ENCODE measurements at places on chromosomes 7 and 10.

- DNase-seq: no peak
These were observed 4.8 kb downstream of the AKAP9 start for GRCh38 chr7:91945476-91945875.

DNA sequence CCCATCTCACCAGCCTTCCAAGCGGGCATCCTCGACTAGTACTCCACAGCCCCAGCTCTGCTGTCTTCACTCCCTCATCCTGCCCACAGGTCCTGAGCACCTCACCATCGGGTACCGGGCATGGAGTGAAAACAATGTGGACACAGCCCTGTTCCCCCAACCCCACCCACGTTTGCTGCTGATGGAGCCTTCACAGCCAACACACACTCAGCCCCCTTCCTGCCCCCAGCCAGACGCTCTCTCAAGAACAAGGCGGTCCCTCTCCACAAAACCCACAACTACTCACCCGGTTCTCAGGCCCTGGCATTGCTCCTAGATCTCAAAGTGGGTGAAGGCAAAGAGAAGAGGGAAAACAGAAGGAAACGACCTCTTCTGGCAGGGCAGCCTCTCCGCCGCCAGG, 56.1 kb downstream of the SLIT1 start:
- DNase-seq: no peak

- peak; percentile 61 for DNase-seq
These were observed 34.8 kb downstream of the GRID2IP start for GRCh38 chr7:6516387-6516983.

GRCh38 chr10:73876971-73877370, 2.6 kb upstream of the CAMK2G start:
- no peak for DNase-seq
